Inflammatory macrophage treated with lipopolysaccharide for 4 hours (primary cell): ENCODE measurements at places on chromosomes 7 and 10.

DNA sequence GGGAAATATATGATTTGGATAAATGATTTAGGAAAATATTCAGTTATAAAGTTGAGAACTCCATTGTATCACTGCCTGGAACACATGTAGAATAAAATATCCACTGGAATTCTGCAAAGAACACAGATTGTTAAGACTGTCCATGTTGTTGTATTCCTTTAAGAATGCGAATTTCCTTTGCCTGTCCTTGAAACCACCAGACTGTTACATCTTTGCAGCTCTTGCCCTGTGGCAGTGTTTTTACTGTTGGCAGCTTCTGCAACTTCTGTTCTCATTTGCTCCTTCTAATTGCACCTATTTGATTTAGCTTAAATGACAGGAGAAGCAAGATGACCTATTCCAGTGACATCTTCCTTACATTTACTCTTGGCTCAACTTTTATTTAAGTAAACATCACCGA is 39.7 kb downstream of the MALSU1 start:
- no peak for DNase-seq

DNA sequence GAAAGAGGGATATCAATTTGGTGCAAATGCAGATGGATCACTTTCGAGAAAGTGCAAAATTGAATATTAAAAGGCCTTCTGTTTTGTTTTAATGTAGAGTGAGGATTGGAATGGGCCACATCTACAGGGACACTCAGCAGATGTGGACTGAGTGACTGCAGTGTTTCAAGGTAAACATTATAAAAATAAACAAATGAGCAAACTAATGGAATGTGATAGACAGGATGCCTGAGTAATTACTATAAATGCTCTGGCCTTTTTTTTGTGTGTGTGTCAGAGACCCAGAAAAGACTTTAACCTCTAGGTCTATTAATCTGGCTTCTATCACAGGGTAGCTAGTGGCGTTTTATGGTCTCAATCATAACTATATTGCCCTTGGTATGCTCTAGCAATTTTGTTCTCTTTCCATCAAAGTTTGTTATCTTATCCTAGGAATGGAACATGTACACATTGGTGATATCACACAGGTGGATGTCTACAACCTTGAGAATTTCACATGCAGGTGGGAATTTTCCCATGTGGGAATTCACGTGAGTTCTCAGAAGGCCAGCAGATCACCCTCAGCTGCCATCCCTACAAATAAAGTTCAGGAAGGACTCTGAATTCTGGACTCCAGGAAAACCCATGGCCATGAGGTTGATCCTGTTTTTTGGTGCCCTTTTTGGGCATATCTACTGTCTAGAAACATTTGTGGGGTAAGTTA is at the start of gene CPA2:
Gene CPA2, plus strand, starts transcription at position 606 of the 703 bp plus-strand sequence. Its CDS starts 19 bp downstream, at position 625.
- DNase-seq: no peak

GRCh38 chr7:15204421-15204820 is 301.9 kb upstream of the DGKB start:
- no peak for DNase-seq

DNA sequence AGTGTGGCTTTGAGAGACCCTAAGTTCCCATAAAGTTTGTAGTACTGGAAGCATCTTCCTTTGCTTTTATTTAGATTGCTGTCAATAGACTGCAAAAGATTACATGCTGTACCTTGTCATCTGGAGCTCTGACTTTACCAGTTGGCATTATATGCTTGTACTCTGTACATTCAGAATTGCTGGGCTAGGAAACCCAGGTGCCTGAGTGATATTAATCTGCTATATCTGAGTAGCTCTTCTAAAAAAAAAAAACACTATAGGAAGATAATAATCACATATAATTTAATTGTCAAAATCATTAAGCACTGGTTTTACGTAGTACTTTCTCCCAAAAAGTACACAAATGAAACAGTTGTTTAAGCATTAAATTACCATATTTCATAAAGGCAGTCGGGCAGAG is 12.3 kb downstream of the GATA3 start:
- no peak for DNase-seq

- no peak for DNase-seq
Measured at GRCh38 chr7:116546054-116546453, 21.2 kb downstream of the CAV1 start.
